Activated naive CD4-positive, alpha-beta T cell treated with anti-CD3 and anti-CD28 coated beads, Interleukin-2, amount 50 U/mL, for 16 hours (primary cell): ENCODE measurements at places on chromosomes 1 and 21.
A peak's percentile ranks its signal among the peaks of the same experiment; 100 is the strongest.

GRCh38 chr1:11550664-11551283 lies 71.8 kb downstream of the DISP3 start:
- peak; percentile 29 for DNase-seq

GRCh38 chr1:54548389-54549044 lies 489 bp downstream of the ACOT11 start:
- DNase-seq: no peak

- DNase-seq: no peak
These were observed 33.1 kb downstream of the NFIA start for GRCh38 chr1:61115436-61115835.

- peak; percentile 46 for DNase-seq
These were observed at the start of gene GLIS1 for GRCh38 chr1:53739109-53739681. GLIS1 (minus strand) TSS chr1:53739164; CDS start chr1:53738064, 1,100 bp downstream.

DNA sequence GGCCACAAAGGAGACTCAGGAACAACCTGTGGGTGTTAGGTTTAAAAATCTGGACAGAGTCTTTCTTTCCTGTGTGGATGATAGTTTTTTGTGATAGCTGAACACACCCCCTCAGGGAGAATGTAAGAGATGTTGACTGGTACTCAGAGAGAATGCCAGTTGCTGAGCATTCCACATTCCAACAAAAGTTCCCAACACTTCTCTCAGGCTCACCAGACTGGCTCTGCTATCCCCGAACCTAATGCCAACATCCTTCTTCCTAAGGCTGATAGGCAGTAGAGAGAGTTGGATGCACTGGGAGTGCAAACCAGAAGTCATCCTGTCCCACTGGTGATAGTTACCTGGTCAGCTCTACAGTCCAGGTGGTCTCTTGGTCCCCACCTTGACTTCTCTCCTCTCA lies 28.7 kb upstream of the POU2F1 start:
- DNase-seq: no peak

GRCh38 chr1:150902346-150902745 lies 15.4 kb downstream of the CTXND2 start:
- no peak for DNase-seq

DNA sequence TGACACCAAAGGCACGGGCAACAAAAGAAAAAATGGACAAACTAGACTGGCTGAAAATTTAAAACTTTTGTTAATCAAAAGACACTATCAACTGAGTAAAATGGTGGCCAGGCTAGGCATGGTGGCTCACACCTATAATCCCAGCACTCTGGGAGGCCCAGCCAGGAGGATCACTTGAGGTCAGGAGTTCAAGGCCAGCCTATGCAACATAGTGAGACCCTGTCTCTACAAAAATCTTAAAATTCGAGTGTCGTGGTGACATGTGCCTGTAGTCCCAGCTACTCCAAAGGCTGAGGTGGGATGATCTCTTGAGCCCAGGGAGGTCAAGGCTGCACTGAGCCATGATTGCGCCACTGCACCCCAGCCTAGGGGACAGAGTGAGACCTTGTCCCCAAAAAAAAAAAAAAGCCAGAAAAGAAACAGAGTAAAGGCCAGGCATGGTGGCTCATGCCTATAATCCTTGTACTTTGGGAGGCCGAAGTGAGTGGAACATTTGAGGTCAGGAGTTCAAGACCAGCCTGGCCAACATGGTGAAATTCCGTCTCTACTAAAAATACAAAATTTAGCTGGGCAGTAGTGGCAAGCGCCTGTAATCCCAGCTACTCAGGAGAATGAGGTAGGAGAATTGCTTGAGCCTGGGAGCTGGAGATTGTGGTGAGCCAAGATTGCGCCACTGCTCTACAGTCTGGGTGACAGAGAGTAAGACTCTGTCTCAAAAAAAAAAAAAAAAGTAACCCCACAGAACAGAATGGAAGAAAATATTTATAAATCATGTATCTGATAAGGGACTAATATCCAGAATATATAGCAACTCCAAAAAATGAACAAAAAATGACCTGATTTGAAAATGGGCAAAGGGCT lies 8.0 kb downstream of the TUT4 start:
- DNase-seq: no peak

GRCh38 chr1:1351511-1352427 lies 2.6 kb upstream of the DVL1 start:
- DNase-seq: no peak

DNA sequence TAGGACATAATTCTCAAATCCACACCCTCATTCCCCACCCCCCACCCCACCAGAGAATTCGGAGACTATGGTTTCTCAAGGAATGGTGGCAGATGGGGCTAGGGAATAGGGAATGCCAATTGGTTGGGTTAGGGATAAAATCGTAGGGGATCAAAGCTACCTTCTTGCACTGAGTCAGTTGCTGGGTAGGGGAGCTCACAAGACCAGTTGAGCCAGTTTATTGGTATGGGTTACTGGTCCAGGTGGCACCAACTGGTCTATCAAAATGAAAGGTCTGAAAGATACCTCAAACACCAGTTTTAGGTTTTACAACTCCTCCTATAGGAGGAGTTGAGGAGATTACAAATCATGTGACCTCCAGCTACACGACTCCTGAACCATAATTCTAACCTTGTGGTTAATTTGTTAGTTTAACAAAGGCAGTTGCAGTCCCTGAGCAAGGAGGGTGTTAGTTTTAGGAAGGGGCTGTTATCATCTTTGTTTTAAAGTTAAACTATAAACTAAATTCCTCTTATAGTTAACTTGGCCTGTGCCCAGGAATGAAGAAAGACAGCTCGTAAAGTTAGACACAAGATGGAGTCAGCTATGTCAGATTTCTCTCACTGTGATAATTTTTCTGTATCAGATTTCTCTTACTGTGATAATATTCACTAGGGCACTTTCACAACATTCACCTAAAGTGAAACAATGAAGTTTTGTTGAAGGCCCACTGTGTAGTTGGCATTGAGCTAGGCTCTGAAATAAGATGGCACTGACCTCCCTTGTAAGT lies 2.5 kb downstream of the SHISAL2A start:
- DNase-seq: no peak

DNA sequence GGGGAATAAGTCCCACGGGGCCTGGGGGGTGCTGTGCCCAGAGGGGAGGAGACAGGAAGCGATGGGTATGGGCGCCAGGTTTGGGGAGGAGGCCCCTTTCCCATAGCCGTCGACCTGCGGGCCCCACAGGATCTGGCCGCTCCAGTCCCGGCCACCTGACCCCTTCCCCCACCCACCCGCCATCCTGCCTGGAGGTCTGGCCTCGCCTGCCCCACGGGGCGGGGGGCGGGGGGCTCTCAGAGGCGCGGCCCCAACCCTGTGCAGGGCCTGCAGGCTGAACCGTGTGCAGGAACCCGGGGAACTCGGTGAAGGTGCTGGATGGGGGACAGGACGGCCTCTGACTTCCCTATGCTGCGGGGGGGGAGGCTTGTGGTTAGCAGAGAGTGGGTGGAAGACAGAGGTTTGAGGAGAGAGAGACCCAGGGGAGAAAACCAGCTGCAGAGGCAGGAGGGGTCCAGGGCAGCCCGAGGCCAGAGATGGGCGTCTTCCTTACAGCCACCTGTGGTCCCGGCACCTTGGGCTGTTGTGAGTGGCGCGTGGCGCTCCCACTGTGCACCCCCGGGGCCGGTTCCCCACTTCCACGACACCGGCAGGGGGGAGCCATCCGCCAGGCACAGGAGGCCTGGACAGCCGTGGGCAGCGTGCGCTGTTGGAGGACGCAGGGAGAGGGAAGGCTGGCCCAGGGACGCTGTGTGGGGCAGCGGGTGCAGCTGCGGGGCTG lies 2.5 kb upstream of the TNFRSF18 start:
- DNase-seq: no peak

DNA sequence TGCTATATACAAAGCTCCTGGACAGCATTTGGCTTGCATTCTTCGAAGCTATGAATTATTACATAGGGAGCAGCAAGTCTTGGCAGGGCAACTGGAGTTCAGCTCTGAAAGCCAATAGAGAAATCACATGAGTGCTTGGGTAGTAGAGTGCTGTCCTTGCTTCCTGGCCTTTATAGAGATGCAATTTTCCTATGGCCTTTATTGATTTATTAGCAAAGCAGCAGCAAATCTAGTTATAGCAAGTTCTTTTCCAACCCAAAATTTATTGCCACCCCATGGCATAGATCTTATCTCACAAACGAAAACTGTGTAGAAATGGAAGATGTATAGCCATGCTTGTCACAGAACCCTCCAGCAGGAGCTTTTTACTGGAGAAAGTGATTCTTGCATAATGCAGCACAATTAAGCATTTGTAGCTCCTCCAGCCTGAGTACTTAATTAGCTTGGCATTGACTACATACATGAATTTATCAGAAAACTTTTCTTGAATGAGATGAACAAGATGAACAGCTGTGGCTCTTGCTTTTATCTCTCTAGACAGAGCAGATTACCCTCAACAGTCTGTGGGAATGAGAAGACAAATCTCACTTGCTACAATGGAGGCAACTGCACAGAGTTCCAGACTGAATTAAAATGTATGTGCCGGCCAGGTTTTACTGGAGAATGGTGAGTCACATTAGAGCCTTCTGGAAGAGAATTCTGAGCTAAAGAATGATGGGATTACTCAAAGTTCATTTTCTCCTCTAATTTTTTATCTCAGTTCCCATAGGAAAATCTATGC lies 170.1 kb downstream of the CRB1 start:
- no peak for DNase-seq

DNA sequence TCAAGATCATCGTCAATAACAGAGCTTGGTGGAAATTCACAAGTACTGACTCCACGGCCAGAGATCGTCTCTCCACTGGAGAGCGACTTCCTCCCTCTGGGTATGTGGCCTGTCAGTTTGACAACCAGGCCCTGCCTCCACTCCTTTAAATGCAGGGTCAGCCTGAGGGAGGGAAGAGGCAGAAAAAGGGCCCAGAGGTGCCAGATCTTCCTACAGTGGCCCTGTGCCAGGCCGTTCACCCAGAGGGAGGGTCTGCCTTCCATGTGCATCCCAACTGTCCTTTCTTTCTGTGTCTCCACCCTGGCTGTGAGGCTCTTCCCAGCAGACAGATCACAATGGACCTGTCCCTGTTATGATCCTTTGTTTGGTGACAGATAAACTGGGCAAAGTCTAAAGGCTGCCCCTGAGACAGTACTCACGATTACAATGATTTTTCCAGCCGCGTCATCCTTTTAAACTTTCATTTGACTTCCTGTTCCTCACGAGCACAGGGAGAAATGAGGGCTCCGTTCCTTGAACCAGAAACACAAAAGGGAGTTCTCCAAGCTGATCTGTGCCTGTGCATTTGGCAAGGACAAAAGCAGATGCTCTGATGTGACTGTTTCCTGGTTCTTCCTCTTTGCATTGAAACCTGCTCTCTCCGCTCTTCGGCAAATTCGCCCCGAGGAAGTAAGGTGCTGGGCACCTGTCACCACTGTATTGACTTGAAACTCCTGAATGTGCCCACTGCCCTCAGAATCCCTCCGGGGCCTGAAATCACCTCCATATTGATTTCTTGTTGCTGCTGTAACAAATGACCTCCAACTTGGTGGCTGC lies 126.7 kb downstream of the PGBD5 start:
- no peak for DNase-seq

DNA sequence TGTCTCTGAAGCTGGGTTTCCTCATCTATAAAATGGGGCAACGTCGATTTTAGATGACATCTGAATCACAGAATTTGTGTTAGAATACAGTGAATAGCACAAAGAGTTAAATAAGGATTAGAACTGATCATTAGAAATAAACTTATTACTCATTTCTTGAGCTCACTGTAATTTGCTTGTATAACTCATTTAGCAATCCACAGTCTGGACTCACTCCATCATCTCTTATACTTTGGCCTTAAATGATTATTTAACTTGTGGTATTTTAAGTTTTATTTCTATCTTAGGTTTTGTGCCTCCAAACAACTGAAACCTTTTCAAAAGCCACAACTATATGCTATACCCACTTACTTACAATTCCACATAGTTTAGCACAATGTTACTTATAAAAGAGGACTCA lies 128.0 kb downstream of the CDC42BPA start:
- DNase-seq: no peak

DNA sequence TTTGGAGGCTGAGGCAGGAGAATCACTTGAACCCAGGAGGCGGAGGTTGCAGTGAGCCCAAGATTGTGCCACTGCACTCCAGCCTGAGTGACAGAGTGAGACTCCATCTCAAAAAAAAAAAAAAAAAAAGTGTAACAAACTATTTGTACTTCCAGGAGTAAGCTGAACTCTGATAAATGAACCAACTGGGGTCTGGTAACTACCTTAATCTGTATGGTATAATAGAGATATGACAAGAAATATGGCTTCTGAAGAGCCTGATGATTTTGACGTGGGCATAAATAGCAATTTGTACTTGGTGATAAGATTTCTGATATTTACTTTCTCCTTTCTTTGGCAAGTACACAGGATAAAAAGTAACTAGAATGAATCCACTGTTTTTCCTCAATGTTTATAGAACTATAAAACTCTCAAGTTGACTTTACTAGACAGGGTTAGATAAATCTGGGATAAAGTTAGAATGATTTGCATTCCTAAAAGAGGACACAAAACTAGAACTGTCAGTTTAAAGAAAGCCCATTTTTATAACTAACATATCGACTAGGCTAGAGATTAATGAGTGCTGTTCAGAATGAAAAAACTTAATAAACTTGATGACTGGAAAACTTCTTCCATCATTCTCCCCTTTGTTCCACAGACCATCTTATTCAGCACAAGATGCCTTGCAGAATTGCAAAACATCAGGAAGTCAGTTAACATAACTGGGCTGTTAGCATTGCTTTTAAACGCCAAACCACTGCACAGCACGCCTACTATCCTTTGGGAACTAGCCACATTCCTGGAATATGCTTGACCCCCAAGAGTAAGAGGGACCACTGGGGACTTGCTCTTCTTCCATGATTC lies 51.5 kb upstream of the EDARADD start:
- no peak for DNase-seq

DNA sequence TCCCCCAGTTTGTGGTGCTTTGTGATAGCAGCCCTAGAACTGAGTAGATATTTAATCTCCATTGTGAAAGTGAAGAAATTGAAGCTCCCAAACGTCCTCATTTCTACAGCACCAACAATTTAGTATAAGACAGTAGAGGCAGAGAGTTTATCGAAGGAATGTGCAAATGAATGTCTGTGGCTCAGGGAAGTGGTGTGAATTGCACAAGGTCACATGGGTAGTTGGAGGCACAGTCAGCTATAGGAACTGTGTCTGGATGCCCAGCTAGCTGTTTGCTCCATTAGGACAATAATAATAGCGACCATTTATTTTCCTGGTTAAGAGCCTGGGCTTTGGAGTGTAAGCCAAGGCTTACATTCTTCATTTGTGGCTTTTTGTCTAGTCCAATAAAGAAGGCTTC lies 144.4 kb upstream of the USP24 start:
- no peak for DNase-seq

GRCh38 chr1:93578911-93579825 lies 102.5 kb downstream of the BCAR3 start:
- no peak for DNase-seq
